ENCODE measurements at places on chromosomes 6 and 20. TPM values are rescaled to one million over a fixed set of nuclear protein-coding genes. Genes with fewer than 3 reads are reported as not detected.

GRCh38 chr6:137754866-137755265 lies 112.2 kb upstream of the TNFAIP3 start:
- DNase-seq, result no peak

- DNase-seq, result no peak
Measured at GRCh38 chr6:163309491-163310026, 105.0 kb upstream of the QKI start.

DNA sequence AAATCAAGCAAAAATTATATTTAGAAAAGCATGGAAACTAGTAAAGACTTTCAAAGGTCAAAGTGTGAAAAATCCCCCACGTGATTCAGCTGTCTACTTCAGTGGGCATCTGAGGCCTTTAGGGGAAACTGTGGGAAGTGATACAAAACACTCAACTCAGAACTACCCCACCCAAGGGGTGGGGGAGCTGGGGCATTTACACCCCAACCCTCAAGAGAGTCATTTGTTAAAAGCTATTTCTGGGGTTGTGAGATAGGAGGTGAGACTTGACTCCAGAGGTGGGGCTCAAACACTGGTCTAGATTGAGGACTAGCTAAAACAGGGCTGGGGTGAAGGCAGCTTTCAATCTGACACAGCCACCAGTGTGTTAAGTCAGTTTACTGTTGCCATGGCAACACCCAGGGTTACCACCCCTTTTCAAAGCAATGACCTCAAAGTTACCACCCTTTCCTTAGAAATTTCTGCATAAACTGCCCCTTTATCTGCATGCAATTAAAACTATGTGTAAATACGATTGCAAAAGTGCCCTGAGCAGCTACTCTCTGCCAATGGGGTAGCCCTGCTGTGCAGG lies 9.9 kb upstream of the GTSF1L start:
- DNase-seq, result no peak

DNA sequence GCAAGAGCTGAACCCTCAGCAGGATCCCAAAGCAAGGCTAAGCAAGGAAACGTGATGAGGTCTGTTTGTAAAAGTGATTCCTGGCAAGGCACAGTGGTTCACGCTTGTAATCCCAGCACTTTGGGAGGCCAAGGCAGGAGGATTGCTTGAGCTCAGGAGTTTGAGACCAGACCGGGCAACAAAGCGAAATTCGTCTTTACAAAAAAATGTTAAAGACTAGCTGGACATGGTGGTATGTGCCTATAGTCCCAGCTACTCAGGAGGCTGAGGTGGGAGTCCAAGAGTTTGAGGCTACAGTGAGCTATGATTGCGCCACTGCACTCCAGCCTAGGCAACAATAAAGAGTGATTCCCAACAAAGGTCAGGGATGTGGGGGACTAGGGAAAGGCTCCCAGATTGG lies 4.1 kb upstream of the XKR7 start:
- DNase-seq, result no peak

GRCh38 chr6:39910744-39911143 lies 23.5 kb downstream of the MOCS1 start:
- DNase-seq, result no peak

- no peak for DNase-seq
Measured at GRCh38 chr6:10838794-10839333, 525 bp upstream of the MAK start.

- no peak for DNase-seq
Measured at GRCh38 chr20:8627340-8628004, 441.4 kb upstream of the PLCB4 start.

DNA sequence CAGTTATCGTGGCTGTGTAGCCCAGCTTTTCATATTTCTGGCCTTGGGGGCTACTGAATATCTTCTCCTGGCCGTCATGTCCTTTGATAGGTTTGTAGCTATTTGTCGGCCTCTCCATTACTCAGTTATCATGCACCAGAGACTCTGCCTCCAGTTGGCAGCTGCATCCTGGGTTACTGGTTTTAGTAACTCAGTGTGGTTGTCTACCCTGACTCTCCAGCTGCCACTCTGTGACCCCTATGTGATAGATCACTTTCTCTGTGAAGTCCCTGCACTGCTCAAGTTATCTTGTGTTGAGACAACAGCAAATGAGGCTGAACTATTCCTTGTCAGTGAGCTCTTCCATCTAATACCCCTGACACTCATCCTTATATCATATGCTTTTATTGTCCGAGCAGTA lies 475 bp downstream of the OR2B6 start:
- no peak for DNase-seq

DNA sequence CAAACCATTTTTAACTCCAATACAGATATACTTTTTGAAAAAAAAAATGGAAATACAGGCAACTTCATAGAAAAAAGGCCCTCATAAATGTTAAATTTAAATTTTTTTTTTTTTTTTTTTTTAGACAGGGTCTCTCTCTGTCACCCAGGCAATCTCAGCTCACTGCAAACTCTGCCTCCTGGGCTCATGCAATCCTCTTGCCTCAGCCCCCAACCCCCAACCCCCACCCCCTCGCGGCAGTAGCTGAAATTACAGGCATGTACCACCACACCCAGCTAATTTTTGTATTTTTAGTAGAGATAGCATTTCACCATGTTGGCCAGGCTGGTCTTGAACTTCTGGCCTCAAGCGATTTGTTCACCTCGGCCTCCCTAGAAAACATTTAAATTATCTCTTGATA lies 12.8 kb upstream of the ULBP3 start:
- no peak for DNase-seq

GRCh38 chr6:145600299-145600698 lies 135.0 kb downstream of the EPM2A start:
- DNase-seq, result no peak

- no peak for DNase-seq
Measured at GRCh38 chr20:3804254-3804751, 8.2 kb downstream of the CDC25B start.

DNA sequence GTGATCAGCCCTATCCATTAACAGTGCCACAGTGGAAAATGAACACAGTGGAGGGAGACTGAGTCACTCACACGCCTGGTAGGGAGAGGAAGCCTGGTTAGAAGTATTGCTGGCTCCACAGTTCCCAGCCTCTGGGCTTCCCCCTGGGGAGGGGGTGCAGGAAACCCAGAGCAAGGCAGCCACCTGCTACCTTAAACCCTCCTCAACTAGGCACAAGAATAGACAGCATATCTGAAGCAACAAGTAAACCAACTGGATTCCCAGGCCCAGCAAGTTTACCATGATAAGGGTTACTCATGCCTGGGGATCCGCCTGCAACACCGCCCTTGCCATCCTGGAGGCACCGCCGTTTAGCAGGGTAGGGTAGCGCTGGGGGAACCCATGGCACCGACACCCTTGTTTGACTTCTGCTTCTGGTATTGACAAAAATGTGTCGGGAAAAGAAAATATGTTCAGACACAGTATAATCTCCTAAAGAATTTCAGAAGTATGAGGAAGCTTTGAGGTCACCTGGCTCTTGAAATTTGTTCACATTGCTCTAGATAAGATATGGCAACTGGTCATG lies 38.3 kb downstream of the SLC22A23 start:
- DNase-seq, result no peak

DNA sequence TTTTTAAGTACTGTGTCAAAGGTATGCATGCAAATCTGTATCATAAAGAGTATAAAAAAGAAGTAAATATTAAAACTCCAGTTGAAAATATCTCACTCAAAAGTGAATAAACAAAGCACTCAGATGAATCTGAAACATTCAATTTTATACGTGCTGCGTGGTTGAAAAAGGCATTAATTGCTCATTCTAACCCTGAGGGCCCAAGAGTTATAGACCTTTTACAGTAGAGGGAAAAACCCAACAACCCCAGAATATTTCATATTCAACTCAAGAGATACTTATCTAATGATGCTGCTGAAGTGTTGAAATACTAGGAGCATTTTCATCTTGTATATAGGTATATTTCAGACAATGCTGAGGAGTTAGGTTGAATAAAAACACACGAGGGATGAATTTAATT lies 862.8 kb upstream of the CITED2 start:
- no peak for DNase-seq

The TNFRSF6B gene
- total RNA-seq, result not detected

- DNase-seq, result no peak
Measured at GRCh38 chr6:150289454-150290071, 79.2 kb upstream of the IYD start.

DNA sequence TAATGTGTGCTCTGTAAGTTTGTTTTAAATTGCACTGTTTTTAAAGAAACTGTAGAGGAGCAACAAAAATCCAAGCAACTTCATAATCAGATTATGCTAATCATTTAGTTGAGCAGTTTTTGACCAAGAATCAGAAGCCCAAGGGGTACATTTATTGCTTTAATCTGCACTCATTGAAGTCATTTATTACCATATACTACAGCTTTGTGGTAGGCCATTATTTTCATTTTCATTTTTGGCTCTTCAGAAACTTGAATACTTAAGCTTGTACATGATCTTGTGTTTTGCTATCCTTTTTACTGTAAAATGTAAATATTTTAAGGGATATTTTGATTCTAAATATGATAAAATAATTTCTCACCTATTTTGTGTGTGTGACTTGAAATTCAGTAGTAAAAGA lies 78.5 kb downstream of the PHF3 start:
- no peak for DNase-seq

The ADGRF1 gene
- not detected for total RNA-seq

DNA sequence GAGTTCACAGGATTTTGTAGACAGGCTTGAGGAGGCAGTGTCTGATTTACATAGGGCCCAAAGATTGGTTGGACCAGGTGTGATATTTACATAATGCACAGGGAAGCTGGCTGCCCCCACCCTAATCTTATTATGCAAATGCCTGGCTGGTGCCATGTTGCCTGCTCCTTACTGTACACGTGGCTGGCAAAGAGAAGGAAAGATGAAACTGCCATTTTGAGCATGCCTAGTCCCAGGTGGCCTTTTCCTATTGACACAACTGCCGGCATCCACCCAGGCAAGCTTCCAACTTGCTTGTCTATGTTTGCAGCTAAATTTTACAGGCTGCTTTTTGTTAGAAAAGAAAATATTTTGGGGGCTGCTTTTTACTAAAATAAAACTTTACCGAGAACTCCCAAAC lies 174.6 kb downstream of the LMBRD1 start:
- DNase-seq, result no peak

The CNR1 gene
- not detected for total RNA-seq

GRCh38 chr6:151275121-151275520 lies 35.4 kb downstream of the AKAP12 start:
- no peak for DNase-seq

DNA sequence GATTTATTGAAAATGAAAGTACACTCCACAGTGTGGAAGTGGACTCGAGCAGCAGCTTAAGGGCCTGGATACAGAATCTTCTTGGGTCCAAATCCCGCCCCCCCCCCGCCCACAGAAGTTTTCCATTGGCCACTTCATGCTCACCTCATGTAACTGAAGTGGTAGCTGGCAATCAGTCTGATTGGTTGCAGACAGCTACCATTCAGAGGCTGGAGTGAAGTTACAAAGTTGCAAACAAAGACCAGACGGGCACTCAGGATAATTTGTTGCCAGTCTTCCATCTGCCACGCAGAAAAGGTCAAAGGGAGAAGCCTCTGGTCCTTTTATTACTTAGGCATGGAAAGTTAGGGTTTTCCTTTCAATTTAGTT lies 25.8 kb upstream of the FABP7 start:
- no peak for DNase-seq

The RPS10 gene
- total RNA-seq, result 1,507 TPM

DNA sequence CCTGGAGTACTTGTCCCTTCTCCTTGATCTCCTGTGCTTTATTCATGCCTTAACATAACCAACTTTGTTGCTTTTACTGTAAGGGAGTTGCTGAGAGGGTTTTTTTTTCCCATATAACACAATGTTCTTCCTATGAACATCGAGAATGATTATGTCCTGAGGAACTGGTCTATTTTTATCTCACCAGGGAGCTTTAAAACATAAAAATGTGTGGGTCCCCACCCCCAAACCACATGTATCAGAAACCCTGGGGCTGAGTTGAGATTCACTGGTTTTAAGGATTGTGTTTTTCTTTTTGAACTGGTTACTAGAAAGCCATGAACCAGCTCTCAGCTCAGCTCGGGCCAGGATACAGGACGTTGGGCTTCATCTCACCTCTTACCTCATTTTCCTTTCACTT lies 118.5 kb upstream of the JAG1 start:
- no peak for DNase-seq

- DNase-seq, result no peak
Measured at GRCh38 chr20:46827718-46828458, 66.8 kb upstream of the EYA2 start.

The LY86 gene
- total RNA-seq, result 5.7 TPM

The OPRM1 gene
- total RNA-seq, result not detected

The ULBP1 gene
- 0.97 TPM for total RNA-seq

- DNase-seq, result no peak
Measured at GRCh38 chr6:88869263-88870020, 94.0 kb downstream of the RNGTT start.

GRCh38 chr20:44599715-44600114 lies 17.3 kb downstream of the PKIG start:
- DNase-seq, result no peak

The TCP11 gene
- total RNA-seq, result not detected

GRCh38 chr20:7571101-7571500 lies 369.2 kb downstream of the HAO1 start:
- DNase-seq, result no peak

The CGAS gene
- total RNA-seq, result 25.9 TPM

GRCh38 chr6:166418691-166419143 lies 36.0 kb upstream of the MPC1 start:
- no peak for DNase-seq

The KCNQ5 gene
- 5.1 TPM for total RNA-seq

The TMEM200A gene
- total RNA-seq, result 1.3 TPM

GRCh38 chr20:2801286-2801728 lies 880 bp upstream of the CPXM1 start:
- no peak for DNase-seq

- no peak for DNase-seq
Measured at GRCh38 chr6:140602431-140603248, 1228.2 kb upstream of the CITED2 start.

DNA sequence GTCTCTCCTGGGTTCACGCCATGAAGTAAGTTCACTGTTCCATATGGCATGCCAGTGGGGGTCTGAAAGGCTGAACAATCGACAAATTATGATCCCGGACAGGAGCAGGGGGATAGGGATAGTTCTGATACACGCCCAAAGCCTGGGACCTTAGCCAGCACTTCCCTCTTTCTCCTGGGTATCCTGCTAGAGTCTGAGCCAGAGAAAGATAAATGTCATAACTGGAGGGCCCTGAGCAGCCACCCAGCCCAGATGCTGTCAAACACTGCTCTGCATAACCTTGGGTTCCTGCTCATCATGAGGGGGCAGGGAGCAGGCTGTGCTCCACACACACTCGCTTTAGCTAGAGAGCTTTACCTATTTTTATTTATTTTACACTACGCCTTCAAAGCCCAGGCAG lies 12.3 kb downstream of the EDEM2 start:
- no peak for DNase-seq
